ENCODE measurements at places on chromosomes 2 and 18.

- no peak for DNase-seq
Measured at GRCh38 chr2:234679741-234680687, 183.1 kb upstream of the ARL4C start.

- no peak for DNase-seq
Measured at GRCh38 chr2:36993841-36994620, 27.7 kb upstream of the STRN start.

- no peak for DNase-seq
Measured at GRCh38 chr2:134336352-134336751, 82.5 kb downstream of the MGAT5 start.

DNA sequence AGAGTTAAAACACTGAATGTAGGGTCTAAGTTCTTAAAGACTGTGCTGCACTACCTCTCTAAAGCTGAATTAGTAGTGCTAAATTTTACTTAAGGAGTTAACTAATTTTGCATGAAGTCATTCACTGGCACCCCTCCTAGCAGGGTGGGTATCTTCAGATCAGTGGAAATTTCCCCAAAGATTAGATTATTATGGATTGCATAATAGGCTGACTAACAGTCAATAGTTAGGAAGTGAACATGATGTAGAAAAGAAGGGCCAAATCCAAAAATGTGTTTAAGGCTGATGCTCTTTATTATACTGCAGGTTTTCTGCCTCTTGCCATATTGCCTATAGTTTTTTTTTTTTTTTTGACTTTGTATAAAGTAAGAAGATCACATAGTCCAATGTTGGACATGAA is 5.2 kb downstream of the ZNF638 start:
- DNase-seq: no peak

- no peak for DNase-seq
Measured at GRCh38 chr2:235541838-235542549, 48.2 kb downstream of the AGAP1 start.

DNA sequence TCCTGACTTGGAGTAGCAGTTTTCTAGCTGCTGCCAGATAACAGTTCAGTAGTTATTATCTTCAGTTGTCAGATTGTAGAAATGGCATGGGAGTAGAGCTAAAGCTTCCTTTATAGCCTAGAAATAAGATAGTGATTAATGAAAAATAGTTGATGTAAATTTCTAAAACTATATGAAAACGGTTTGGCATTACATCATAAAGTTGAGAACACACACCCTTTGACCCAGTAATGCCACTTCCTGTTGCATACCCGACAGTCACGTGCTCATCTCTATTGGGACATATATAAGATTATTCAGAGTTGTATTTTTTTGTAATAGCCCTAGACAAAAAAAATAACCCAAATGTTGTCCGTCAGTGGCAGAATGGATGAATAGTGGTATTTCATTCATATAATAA is 39.4 kb upstream of the ASB1 start:
- no peak for DNase-seq

DNA sequence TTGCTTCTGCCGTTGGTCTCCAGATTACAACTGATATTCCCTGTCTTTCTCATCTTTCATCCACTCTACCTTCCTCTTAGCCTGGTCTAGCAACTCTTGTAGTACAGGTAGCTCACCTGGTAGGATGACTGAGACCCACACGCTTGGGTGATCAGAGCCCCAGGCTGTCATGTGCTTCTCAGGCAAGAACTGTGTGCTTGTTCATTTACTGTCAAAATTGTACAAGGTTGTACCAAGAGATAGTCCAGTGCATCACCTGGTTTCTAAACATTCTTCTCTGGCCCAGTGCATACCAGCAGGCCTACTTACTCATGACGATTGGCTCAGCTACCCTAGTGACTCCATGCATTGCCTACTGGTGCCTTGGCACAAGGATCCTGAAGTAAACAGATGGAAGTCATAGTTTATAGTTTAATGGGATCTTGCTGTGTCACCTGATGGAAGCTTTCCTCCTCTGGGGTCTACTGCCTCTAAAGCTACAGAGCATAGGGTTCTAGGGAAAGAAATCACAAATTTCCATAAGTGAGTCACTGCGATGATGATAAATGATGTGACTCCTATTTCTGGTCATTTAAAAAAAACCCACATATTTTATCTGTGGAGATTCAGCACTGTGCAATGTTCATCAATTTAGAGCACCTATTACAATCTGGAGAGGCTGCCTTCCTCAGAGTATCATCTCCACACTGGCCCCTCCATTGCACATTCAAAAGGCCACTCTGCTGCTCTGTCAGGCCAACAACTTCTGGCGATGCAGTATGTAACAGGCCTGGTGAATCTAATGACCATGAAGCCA is 481.8 kb upstream of the MEIS1 start:
- DNase-seq: no peak

GRCh38 chr2:240601831-240602160 is 15.3 kb downstream of the CAPN10 start:
- no peak for DNase-seq

GRCh38 chr2:96608469-96609455 is 29.4 kb downstream of the KANSL3 start:
- no peak for DNase-seq

GRCh38 chr2:19649785-19650380 is 251.9 kb downstream of the TTC32 start:
- no peak for DNase-seq

- DNase-seq: no peak
Measured at GRCh38 chr2:64104933-64105332, 39.3 kb downstream of the PELI1 start.

- no peak for DNase-seq
Measured at GRCh38 chr2:86256300-86256699, 57.0 kb downstream of the MRPL35 start.

DNA sequence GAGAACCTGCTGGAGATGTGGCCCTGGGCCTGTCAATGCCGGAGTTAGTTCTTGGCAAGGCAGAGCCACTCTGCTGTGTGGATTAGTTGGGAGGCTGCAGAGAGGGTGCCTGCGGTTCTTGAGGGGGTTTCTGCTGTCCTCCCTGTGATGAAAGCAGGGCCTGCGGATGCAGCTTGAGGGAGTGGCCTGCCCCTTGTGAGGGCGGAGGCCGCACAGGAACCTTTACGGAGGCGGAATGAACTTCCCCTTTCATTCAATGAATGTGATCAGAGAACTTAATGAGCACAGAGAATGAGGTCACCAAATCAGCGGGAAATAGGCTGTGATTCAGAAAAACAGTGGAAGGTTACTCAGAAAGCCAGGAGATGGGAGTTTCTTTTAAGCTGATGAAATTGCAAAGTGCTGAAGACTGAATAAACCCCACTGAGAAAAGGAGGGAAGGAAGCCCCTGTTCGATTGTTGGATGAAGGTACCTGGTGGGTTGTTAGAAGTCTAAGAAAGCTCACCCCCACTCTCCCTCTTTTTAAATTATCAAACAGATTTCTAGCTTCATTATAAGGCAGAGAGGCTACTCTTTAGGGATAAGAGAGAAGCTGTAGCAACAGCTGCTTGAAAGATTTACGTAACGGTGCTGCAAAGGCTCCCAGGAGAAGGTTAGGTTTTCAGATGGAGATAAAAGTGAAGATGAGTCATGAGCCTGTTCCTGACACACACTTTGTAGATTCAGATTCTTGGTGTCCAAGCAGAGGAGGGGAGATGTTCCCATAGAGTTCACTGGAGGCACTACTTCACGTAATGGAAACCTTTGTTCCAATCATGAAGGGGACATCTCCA is 47.4 kb downstream of the VWA3B start:
- DNase-seq: no peak

GRCh38 chr2:175363699-175364098 is 182.2 kb upstream of the ATP5MC3 start:
- DNase-seq: no peak

DNA sequence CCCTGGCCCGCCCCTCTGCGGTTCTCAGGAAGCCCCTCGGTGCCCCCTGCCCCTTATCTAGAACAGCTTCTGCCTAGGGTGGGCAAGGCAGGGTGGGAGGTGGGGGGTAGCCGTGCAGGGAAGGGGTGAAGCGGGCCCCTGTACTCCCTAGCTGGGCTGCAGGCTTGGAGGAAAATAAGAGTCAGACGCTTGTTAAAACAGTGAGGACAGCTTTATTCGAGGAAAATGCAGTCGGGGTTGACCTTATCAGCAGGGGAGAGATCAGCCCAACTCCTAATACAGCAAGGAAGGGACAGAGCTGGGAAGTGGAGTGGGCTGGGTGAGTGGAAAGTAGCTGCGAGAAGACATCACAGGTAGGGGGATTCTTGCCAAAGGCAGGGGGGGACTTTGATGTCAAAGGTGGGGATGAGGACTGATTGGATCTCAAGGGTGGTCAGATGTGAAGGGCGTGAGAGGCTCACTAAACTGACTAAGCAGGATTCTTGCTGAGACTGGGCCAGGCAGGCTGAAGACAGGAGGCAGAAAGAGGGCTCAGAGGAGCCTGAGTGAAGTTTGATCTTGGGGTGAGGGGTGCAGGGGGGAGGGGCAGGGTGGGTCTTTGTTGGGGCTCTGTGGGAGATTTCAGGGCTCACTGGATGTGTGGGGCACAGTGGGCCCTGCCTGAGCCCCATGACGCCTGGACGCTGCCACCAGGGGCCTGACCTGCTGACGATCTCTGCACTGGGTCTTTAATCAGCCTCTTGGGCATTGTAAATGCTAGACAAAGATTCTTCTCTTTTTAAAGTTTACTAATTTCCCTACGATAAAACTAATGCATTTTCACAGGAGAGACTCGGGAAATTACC is 29.9 kb downstream of the HPCAL1 start:
- DNase-seq: no peak

- DNase-seq: no peak
Measured at GRCh38 chr2:172113617-172114016, 10.9 kb upstream of the DLX2 start.

GRCh38 chr18:23453680-23454058 is 582 bp downstream of the RIOK3 start:
- no peak for DNase-seq

DNA sequence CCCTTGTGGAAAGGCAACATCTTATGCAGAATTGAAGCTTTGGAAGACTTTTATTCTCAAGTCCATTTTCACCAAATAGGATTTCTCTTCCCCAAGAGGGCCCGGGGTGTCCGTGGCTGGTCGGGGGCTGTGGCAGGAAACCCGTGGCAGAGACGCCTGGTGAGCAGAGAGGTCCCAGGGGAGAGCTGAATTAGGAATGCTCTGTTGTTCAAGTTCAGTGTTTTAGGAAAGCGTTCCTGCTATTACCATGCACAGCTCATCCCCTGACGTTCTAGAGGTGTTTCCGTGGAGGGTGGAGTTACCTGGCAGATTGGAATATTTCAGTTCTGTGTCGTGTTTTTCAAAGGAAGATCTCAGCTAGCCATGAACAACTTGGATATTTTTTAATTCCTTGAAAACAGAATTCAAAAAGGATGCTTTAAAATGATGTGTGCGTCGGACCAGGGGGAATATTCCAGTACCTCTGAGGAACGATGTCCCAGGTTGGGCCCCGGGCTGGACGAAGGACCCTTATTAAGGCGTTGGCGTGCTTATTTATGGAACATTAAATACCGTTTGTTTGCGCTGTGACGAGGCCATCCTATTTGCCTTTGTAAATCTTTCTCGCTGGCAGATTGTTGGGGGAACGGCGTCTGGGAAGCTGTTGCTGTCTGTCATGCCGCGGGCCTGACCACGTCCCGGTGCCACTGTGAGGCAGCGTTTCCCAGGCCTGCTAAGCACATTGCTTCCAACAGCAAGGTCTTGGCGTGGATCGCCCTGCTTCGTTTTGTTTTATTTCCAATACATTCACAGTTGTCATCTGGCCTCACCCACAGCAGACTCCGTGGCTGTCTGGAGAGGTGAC is 8.2 kb downstream of the NFATC1 start:
- DNase-seq: no peak

- no peak for DNase-seq
Measured at GRCh38 chr2:88835726-88836125, 144.3 kb downstream of the RPIA start.

GRCh38 chr18:13872932-13873331 is 42.4 kb downstream of the MC2R start:
- no peak for DNase-seq

DNA sequence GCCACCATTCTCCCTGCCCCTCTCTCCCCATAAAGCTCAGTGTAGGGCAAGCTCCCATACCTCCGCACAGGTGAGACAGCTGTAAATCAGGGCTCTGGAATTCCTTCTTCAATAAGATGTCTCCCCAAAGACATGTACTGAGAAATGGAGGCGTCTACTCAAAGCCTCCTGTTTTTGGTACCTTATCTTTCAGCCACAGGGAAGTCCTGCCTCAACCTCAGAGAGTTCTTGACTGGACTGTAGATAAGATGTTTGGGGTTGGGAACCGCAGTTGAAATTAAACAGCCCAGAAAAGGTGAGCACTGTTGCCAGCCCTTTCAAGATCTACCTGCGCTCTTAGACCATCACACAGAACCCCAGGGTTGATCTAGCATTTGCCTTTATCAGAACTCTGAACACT is 1.4 kb upstream of the GALNT14 start:
- no peak for DNase-seq

DNA sequence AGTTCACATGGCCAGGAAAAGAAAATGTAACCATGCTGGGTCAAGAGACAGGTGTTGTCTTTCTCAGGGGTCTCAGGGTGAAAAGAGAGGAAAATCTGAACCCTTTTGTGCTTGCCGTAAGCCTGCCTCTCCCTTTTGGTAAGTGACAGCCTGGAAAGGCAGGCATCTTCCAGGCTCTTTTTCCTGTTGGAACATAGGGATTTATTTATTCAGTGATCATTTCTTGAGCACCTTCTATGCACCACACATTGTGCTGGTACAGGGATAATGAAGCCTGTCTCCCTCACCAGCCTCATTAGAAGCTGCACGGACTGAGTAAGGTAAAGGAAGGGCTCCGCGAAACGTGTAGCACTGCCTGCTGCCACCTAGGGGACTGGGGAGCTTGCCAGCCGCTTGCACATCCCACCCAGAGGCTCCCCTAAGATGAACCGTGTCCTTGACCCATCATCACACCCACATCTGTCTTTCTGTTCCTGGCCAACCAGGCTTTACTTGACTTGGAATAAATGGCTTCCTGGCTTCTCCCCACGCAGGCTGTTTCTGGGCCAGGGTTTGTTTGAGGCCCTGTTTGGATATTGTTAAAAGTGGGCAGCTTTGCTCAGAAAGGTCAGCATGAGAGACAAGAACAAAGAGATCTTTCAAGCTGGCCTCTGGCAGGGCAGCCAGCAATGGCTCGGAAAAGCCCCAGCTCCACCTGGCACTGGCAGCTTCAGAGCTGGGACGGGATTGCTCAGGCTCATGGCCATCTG is 73.3 kb upstream of the MCFD2 start:
- no peak for DNase-seq

DNA sequence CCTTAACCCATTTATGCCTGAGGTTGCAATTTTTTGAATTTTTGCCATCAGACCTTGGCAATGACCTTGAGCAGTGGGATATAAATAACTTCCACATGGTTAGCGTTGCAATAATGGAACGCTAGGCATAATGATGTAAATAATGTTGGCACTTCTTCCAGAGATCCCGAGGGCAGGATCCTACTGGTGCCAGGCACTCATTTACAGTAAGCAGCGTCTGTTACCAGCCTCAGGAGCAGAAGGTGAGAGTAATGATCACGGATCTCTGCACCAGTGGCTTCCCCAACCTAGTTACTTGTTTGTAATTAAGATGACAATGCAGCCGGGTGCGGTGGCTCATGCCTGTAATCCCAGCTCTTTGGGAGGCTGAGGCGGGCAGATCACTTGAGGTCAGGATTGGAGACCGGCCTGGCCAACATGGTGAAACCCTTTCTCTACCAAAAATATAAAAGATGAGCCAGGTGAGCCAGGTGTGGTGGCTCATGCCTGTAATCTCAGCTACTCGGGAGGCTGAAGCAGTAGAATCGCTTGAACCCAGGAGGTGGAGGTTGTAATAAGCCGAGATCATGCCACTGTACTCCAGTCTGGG is 41.9 kb downstream of the CPO start:
- no peak for DNase-seq

Measured in naive thymus-derived CD8-positive, alpha-beta T cell (primary cell).